Central memory CD8-positive, alpha-beta T cell (primary cell): ENCODE measurements at places on chromosomes 1 and 21.

DNA sequence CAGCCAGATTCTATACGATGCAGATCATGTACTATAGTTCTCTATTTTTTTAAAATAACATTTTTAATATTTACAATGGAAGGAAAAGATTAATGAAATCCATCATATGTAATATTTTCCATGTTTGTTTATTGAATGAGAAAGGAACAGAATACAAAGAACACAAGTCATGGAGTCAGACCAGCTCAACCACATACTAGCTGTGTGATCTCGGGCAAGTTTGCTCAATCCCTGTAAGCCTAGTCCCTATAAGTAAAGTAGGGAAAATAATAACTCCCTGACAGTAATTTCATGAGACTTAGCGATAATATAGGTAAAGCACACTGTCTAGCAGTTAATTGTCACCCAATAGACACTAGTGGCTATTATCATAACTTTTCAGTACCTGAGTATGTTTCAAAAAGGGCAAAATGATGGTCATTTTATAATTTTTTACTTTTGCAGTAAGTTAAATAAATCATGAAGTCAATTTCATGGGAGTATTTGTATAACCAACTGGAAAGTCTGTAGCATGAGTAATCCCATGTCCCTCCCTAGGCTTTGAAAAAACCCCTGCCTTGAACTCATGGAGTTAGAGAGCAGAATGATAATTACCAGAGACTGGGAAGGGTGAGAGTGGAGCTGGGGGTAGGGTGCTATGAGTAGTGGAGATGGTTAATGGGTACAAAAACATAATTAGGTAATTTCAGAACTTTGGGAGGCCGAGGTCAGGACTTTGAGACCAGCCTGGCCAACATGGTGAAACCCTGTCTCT lies 37.0 kb upstream of the EPS15 start:
- DNase-seq, result no peak

- no peak for DNase-seq
Measured at GRCh38 chr1:32666901-32667566, 16.0 kb downstream of the RBBP4 start.

DNA sequence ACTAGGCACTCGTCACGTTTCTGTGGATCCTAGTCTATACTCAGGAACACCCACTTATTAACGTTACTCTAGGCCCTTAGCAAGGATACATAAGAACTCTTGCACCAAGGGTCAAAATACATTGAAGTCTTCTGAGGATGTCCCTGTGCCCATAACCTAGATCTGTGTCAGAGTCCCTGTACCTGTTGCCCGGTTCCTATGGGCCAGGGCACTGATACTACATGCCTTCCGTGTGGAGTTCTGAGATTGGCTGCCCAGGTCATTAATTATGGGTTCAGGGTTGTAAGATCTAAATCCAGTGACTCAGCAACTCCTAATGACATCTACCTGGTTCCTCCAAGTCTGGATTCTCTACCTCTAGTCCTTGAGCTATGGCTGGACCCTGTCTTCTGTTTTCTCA lies 69.5 kb downstream of the GPR137B start:
- no peak for DNase-seq

DNA sequence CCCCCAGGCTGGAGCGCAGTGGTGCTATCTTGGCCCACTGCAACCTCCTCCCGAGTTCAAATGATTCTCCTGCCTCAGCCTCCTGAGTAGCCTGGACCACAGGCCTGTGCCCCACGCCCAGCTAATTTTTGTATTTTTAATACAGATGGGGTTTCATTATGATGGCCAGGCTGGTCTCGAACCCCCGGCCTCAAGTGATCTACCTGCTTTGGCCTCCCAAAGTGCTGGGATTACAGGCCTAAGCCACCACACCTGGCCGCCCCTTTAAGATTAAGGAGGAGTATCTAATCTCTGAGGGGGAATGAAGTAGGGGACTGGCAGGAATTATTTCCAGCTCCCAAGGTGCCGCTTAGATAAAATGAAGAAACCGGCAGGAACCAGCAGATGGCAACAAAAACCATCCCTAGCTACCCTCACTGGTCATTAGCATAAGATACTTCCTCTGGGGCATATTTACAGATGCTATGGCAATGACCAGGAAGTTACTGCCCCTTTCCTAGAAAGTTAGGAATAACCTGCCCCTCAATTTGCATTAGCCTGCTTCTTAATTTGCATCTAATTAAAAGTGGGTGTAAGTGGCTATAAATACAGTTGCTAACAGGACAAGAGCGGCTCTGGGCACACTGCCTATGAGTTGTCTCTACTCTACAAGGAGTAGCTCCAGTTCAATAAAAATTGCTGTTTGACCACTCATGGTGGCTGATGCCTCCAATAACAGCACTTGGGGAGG lies 7.1 kb upstream of the NSUN4 start:
- no peak for DNase-seq

DNA sequence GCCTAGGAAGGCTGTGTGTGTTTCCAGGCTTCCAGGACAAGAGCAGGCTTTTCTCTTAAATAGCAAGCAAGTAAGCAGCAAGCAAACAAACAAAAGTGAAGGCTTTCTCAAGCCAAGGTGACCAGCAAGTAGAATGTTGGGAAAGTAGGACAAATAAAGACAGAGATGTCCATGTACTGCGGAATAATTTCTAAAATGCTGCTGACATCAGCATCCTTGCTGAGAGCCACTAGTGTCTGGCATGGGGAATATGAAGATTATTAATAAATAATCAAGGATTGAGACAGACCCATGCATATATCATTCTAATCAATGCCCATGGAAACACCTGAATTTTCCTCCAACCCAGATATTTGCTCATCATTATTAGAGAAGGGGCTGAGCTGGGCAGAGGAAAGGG lies 6.4 kb upstream of the DYRK3 start:
- DNase-seq, result no peak

DNA sequence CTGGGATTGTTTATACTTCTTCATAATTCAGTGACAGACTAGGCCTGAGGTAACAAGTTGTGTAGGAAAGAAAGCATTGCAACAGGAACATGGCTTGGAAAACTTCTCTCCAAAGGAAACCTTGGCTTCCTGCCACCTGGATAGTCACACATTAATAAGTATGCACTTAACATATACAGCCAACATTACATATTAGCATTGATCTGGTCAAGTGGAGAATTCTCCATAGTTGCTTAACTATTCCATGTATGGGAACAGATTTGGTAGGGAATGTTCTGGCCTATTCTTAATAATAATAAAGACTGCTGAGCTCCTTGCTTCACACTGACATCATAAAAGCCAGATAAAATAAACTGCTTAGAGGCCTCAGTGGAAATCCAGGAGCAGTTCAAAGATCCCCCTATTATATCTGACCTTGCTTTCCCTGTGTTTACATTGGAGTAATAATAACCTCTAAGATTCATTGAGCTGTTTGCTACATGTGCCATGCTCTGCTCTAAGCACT lies 27.2 kb upstream of the NFIA start:
- DNase-seq, result no peak

- DNase-seq, result no peak
Measured at GRCh38 chr1:195243492-195243891, 1364.7 kb downstream of the KCNT2 start.

- DNase-seq, result no peak
Measured at GRCh38 chr1:186626356-186626932, 53.8 kb downstream of the PTGS2 start.

- DNase-seq, result no peak
Measured at GRCh38 chr21:27759091-27759659, 792.3 kb upstream of the ADAMTS5 start.

- DNase-seq, result no peak
Measured at GRCh38 chr1:51543858-51544257, 24.8 kb upstream of the EPS15 start.

DNA sequence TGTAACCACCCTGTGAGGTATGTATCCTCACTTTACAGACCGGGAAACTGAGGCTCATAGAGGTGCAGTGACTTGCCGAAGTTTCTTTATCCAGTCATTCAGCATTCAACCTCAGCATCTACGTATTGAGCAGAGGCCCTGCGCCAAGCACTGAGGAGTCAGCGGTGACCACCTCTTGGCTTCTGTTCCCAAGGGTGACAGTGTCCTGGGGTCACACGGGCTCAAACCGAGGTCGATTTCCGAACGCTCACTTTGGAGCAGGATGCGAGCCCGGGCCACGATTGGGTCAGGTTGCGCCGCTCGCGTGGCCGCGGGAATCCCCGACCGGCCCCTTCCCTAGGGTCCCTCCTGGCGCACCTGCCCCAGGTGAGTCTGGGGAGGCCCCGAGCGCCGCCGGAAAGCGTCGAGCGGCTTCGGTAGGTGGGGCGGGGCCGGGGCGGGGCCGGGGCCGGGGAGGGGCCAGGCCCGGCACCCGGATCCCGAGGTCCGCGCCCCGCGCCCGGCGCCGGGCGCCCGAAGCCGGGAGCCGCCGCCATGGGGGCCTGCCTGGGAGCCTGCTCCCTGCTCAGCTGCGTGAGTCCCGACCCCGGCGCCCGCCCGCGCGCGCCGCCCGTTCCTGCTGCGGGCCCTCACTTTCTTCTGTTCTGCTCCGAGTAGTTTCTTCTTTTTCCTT lies at the start of gene SERINC2:
Gene SERINC2, plus strand, starts transcription at position 482 of the 673 bp plus-strand sequence. Its CDS starts 53 bp downstream, at position 535.
- no peak for DNase-seq

DNA sequence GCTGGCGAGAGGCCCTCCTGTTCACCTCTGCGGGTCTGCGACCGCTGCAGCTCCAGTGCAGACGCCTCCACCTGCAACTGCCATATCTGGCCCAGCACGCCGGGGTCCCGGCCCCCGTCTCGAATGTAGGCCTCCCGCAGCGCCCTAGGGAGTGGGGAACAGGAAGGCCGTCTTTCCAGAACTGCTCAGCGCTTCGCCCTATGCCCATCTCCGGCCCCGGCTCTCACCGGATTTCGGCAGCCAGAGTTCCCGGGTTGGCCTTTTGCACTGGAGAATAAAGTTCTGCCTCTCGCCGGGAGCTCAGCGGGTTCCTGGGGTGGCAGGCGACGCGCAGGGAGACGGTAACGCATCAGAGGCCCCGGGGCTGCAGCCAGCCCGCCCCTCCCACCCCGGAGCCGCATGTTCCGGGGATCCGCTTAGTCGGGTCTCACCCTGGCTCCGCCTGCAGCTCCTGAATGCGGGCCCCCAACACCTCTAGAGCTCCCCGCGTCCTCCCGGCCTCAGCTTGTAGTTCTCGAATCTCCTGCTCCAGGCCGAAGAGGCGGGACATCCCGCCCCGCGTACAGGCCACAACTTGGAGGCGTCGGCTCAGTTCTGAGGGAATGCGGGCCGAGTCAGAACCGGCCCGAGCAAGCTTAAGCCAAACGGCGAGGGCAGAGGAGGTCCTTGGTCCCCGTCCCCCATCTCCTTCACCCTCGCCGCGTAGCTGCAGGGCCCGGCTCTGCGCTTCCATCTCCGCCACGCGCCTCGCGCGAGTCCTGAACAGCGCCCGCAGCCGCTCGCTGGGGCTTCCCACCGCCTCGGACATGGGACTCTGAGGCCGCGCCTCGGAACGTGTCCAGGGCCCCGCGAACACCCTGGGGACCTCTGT lies 1.1 kb downstream of the CCDC17 start:
- no peak for DNase-seq

DNA sequence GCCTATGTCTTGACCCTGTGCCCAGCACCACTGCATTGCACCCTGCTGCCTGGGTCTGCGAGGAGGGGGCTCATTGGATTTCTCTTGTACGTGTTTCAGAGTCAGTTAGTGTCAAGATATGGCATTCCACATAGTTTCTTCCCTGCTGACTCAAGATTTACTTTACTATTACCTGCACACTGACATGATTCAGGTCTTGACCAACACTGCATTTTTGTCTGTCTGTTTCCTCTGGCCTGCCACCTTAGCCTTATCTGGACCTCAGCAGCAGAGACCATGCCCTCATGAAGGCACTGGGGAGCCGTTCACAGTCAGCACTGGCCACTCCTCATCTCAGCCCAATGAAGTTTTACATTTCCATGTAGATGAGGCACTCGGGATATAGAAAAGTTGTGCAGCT lies 155.4 kb downstream of the DHRS3 start:
- DNase-seq, result no peak

- DNase-seq, result no peak
Measured at GRCh38 chr1:150397392-150398032, 33.6 kb downstream of the RPRD2 start.

- no peak for DNase-seq
Measured at GRCh38 chr1:113782406-113782805, 23.1 kb upstream of the PHTF1 start.

DNA sequence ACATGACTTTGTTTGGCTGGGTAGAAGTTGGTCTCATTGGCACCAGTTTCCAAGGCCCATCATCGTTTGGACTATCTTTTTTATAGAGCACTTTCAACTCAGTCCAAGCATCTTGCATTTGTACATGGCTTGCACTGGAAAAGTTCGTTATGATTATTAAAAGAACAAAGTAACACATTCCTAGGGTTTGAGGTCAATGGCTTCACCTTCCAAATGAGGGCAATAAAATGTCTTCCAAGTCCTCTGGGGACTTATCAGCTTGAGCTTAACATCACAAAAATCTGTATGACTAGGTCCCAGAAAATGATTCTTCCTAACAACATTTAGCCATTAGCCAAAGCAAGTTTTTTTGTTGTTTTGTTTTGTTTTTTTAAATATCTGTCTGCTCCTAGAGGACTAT lies 610.8 kb downstream of the LMO4 start:
- DNase-seq, result no peak

GRCh38 chr1:248268178-248268577 lies 9.6 kb downstream of the OR2T33 start:
- DNase-seq, result no peak

DNA sequence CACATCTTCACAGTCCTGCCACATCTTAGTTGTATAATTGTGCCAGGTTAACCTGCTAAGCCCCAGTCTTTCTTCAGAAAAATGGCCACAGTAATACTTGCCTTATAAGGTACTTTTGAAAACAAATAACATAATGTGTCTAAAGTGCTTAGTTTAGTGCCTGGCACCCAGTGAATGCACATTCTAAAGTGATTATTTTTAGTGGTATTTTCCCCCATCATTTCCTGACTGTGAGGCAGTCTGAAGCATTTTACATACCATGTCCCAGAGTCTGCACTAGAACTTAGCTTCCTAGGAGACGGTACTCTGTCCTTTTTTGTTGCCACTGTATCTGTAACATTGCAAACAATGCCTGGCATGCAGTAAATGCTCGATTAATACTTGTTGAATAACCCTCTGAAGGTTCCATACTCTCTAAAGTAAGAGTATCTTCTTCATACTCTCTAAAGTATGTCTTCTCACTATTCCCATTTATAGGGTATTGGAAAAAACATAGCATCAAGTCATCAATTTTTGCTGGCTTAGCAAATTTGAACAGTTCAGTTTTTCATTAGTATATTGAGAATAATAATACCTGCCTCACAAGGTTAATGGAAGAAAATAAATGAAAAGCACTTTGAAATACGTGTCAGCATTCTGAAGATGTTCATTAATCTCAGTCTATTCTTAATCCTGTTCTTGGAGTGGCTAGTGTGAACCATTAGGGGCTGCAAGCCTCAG lies 43.7 kb downstream of the FMO3 start:
- no peak for DNase-seq

DNA sequence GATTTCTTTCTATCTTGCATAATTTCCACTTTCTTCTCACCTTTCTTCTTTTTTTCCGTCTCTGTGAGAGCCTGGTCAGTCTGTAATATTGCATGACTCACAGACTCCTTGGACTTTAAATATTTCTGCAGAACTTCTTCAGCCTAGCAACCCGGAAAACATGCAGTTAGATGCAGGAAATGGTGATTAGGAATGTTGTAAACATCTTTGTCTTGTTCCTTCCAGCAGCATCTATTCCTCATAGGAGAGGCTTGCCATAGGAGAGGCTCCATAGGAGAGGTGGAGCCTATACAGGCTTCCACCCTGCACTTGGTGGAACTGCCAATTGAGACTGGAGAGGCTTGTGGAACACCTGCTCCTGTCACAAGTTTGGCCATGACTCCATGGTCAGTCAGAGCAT lies 10.0 kb downstream of the GBP5 start:
- no peak for DNase-seq
